ENCODE measurements at places on chromosomes 11 and 22.

GRCh38 chr11:70100791-70101190, 22.7 kb downstream of the ANO1 start:
- no peak for DNase-seq

- peak; percentile 40 for DNase-seq
These were observed 826 bp upstream of the EEF1G start for GRCh38 chr11:62574363-62575071.

DNA sequence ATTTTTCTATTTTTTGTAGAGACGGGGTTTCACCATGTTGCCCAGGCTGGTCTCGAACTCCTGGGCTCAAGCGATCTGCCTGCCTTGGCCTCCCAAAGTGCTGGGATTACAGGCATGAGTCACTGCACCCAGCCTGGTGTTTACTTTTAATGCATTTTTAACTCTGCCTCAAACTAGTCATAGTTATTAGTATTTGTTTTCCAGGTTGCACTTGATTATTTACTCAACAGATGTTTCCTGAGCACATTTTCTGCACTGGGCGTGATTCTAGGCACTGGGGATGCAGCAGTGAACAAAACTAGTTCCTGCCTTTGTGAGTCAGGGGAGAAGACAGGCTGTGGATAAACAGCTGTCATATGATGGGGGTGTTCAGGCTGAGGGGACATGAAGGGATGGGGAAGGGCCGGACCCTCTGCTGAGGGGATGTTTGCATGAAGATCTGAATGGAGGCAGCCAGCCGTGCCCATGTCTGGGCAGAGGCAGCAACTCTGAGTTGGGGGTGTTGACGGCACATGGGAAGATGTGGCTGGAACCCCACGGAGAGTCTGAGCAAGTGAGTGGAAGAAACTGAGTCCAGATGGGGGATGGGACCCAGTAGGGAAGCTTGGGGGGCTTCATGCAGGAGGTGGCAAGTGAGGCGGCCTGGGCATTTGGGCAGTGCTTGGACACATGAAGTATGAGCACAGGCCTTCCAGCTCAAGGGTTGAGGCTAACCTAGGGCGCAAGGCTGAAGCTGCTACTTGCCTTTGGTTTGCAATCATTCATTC, 34.4 kb downstream of the MPPED1 start:
- DNase-seq: no peak

DNA sequence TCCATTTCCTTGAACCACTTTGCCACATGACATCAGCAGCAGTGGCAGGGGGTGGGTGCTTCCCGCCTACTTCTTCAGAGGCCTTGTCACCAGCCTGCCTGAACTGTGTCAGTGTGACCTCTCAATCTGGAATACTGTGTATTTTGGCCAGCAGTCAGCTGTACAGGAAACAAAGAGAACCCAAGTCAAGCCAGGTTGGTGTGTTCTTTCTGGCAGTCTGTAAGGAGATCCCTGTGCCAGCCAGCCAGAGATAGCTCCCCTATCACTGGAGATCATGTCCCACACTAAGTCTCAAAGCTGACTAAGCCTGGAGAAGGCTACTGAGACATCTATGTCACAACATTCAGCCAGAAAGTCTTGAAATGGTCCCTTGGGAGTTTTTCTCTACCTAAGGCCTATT, 142.1 kb downstream of the TRPC6 start:
- DNase-seq: no peak

DNA sequence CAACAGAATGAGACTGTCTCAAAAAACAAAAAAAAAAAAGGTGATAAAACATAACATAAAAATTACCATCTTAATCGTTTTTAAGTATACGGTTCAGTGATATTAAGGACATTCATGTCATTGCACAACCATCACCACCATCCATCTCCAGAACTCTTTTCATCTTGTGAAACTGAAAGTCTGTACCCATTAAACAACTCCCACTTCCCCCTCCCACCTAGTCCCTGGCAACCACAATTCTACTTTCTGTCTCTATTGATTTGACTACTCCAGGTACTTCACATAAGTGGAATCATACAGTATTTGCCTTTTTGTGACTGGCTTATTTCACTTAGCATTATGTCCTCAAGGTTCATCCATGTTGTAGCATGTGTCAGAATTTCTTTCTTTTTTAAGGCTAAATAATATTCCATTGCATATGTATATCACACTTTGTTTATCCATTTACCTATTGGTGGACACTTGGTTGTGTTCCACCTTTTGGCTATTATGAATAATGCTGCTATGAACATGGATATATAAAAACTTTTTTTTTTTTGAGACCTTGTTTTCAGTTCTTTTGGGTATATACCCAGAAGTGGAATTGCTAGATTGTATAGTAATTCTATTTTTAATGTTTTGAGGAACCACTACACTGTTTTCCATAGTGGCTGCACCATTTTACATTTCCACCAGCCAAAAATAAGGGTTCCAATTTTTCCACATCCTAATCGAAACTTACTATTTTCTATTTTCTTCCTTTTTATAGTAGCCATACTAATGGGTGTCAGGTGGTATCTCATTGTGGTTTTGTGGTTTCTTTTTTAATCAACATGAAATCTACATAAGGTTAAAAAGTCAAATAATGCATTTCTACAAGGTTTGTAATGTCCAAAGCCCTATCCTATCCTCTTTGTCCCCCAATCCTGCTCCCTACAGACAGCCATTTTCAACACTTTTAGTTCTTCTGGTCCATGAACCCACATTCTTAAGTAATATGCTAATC, 23.4 kb upstream of the PIK3C2A start:
- peak; percentile 61 for DNase-seq

- DNase-seq: no peak
These were observed 72.0 kb downstream of the SLC1A2 start for GRCh38 chr11:35347173-35347878.

GRCh38 chr11:66685276-66686099, 7.8 kb upstream of the RBM4B start:
- DNase-seq: no peak

- DNase-seq: peak; percentile 19
These were observed at the start of gene CLDN5 for GRCh38 chr22:19524170-19525115. TSS of gene CLDN5 (minus strand) at chr22:19524410. CDS start at chr22:19524255, 155 bp downstream.

GRCh38 chr11:131246663-131247062, 123.8 kb upstream of the NTM start:
- no peak for DNase-seq

DNA sequence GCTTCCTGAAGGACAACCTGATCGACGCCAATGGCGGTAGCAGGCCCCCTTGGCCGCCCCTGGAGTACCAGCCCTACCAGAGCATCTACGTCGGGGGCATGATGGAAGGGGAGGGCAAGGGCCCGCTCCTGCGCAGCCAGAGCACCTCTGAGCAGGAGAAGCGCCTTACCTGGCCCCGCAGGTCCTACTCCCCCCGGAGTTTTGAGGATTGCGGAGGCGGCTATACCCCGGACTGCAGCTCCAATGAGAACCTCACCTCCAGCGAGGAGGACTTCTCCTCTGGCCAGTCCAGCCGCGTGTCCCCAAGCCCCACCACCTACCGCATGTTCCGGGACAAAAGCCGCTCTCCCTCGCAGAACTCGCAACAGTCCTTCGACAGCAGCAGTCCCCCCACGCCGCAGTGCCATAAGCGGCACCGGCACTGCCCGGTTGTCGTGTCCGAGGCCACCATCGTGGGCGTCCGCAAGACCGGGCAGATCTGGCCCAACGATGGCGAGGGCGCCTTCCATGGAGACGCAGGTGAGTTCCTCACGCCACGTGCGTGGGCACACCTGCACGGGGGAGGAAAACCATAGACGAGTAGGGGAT, 1.5 kb downstream of the BCR start:
- DNase-seq: peak; percentile 17

GRCh38 chr11:70739811-70740487, 341.6 kb downstream of the CTTN start:
- DNase-seq: no peak

DNA sequence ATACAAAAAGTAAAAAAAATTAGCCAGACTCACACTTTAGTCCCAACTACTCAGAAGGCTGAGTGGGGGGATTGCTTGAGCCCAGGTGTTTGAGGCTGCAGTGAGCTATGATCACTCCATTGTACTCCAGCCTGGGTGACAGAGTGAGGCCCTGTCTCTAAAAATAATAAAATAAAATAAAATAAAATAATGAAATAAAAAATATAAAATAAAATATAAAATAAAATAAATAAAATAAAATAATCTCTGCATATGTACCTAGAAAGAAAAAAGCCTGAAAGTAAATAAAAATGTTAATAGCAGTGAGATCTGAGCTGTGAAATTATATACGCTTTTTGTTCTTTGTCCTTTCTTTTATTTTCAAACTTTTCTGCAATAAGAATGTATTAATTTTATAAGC, 17.1 kb upstream of the LRP5 start:
- no peak for DNase-seq

GRCh38 chr22:44057401-44057987, 33.4 kb downstream of the PARVB start:
- DNase-seq: no peak

DNA sequence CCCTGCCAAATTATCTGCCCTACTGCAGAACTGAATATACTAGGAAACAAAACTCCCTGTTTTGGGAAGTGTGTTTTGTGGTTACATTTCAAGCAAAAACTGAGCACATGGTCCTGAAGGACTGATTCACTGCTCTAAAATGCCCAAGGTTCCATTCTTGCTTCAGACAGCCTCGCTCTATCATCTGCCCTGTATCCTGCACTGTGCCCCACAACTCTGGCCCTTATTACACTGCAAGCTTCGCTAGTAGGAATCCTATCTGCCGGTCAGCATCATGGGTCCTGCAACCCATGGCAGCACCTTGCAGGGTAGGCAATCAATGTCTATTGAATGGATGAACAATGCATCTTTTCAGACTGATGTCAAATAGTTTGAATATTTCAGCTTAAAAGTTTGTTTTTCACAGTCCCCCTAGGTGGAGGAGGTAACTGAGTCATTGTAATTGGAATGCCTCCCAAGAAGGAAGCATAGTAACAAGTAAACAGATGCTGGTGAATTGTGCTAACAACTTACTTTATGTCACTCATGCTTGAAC, 21.3 kb downstream of the LAYN start:
- no peak for DNase-seq

- DNase-seq: no peak
These were observed 11.4 kb downstream of the SHANK3 start for GRCh38 chr22:50683994-50684371.

DNA sequence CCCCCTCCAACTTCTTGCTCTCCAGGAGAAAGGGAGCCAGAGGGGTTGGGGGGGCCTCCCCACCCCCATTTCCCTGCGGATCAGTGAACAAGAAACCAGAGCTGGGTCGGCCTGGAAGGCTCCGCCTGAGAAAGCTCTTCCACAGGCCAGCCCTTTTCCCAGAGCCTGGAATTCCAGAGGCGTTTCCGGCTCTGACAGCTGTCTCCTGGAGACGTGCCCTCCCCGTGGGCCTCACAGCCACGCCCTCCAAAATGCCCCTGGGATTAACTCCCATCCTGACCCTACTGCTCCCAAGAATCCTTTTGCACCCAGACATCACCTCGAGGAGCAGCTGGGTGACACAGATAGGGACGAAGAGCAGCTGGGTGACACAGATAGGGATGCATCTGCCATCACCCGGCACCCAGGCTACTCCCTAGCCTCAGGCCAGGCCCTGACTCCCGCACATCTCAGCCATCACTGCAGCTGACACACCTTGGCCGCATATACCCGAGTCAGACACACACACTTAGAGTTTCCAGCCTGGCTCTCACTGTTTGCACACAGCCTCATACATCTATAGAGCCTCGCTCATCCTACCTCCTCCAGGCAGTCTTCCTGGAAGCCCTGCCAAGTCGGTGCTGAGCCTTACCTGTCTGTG, 7.6 kb upstream of the CDC42EP1 start:
- no peak for DNase-seq

GRCh38 chr22:32837803-32838202, 36.3 kb downstream of the TIMP3 start:
- no peak for DNase-seq

GRCh38 chr11:71301858-71302533, 49.6 kb upstream of the SHANK2 start:
- no peak for DNase-seq

DNA sequence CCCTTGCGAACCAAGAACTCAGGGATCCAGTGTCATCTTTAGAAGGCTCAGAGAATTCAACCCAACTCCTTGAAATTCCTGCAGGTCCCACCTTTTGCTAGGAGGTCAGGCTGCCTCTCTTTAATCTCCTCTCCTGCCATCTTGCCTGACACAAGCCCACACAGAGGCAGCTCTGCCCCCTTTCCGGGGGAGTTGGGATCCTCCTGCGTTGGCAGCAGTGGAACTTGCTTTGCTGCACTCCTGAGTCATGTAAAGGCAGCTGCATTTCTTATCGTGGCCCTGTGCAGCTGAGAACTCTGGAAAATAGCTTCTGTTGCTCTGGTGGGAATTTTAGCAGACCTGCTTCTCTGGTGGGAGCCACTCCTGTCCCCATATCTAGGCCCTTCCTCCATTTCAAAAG, 142.3 kb upstream of the TBCEL start:
- no peak for DNase-seq

- no peak for DNase-seq
These were observed 23.3 kb downstream of the ETS1 start for GRCh38 chr11:128563942-128564641.

- no peak for DNase-seq
These were observed 314.2 kb downstream of the BLID start for GRCh38 chr11:121801781-121802180.

DNA sequence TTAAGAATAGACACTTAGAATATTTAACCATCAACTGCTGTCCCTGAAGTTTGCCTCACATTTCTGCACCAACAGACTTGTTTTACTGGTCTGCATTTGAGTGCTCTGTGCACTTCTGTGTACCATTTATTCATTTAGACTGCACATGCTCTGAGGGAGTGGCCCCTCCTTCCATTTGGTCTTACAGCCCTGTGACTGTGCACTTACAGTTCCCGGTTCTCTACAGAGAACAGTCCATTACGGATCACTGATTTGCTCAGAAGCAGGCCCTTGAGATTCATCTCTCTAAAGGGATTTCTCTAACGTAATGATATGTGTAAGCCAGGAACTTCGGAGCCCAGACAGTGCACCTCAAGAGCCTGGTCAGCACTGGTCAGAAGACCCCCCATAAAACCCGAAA, 247.3 kb upstream of the BLID start:
- DNase-seq: no peak

DNA sequence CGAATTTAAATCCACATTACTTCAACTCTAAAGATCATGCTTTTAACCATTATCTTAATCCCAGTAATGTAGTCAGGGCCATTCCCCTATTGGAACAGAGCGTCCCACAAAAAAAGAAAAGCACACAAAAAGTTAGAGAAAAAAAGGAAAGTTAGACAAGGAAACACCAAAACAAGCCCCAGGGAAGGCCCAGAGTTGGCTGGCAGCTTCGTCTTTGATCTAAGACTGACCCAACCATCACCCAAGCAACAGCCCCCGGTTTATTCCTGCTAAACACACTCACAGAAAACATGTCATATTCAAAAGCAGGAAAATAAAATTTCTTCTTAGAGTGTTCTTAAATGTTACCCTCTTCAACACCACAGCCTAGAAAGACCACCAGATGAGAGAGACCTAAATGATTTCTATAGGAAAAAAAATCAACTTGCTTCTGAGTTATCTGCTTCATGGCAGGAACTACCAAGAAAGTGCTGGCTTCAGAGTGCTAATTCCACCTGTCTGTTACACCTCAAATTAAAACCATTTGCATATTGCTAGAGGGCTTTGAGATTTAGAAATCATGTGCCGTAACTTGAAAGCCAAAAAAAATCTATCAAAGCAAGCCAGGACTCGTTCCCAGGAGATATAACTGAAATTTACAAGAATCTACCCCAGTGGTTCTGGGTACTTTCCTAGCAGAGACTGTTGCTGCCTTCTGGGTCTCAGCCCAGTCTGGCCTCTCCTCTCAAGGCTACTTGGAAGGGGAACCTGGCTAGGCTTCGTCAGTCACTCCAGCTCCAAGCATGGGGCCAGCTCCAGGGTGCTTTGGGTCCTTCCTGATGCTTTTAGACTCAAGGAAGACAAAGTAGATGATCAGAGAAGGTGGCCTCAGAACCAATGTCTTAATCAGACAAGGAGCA, 31.2 kb downstream of the POU2AF3 start:
- no peak for DNase-seq
